ENCODE measurements at places on chromosomes 6 and 20.

DNA sequence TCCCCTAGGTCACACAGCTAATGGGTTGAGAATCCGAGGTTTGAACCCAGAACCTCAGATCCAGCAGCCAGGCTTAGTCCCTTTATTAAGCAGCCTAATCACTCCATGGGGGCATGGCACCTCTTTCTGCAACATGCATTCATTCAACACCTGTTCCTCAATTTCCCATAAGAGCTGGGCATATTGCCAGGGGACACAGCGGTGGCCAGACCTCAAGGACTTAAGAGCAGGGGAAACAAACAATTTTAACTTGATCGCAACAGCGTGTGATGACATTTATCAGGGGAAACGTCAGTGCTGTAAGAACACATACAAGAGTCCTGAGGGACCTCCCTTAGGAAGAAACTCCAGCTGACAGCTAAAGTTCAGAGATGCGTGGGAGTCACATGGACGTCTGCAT is 267.4 kb upstream of the CDH4 start:
- DNase-seq = no peak

- DNase-seq = no peak
These were observed 187.1 kb downstream of the MYLK4 start for GRCh38 chr6:2563635-2564034.

DNA sequence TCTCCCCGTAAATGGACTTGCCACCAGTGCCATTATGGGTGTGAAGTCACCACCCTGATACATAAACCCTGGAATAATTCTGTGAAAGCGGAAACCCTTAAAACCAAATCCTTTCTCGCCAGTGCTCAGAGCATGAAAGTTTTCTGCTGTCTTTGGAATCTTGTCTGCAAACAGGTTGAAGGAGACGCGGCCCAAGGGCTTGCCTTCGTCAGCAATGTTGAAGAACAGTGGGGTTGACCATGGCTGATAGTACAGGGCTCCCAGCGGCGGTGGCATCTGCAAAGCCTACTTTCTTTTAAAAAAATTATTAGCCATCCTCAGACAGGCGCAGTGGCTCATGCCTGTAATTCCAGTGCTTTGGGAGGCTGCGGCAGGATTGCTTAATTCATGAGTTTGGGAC is 22.1 kb downstream of the ABHD12 start:
- DNase-seq = no peak

DNA sequence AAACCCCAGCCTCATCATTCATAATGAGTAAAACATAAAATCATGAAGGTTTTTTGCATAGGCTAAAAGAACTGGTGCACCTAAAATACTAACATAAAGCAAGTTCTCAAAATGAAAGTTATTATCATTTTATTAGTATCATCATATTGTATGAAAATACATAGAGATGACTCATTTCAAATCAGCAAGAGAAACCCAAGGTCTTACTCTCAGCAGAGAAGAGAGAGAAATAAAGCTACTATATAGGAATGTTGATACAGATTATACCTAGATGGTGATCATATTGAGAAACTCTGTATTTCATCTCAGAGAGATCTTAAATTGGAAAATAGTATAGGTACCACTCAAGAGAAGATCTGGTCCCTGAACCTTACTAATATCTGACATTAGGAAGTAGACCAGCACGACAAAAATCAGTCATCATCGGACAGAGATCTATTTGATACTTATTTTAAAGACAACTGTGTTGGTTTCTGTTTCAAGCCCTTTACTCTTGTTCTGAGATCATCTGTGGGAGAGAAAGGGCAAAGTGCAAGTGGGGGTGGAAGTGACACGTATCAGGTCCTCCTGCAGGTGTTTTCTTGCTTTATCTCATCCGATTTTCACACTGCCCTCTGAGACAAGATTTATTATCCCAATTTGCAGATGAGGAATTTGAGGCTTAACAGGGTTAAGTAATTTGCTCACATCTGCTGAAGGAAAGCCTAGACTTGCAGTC is 532.3 kb downstream of the MAFB start:
- DNase-seq = no peak

DNA sequence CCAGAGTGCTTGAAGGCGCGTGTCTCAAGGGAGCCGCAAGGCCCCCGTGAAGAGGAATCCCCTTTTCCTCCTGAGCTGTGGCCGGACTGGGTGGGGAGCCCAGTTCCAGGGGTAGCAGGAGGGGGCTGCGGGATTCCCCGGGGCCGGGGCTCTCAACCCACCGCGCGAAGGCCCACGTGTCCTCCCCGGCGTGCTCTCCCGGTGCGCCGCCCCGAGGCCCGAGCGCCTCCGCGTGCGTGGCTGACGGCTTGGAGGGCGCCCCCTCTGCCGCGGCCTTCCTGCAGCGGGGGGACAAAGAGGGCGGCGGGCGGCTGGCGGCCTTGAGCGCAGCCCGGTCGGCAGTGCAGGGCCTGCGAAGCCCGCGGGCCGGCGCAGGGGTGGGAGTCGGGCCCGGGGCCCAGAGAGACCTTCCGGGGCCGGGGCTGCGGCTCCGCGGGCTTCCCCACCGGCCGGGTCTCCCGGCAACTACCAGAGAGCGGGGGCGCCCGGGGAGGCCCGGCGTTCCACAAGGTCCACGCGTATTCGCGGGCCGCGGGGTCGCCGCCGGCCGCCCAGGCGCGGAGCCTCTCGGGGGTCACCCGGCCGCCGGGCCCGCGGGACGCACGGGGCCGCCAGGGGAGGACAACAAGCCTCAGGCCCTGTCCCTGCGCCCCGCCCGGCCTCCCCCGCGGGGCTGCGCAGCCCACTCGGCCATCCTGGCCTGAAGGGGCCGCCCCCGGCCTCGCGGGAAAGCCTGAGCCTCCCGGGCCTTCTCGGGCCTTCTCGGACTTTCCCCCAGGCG is at the start of gene FAM217A:
FAM217A (minus strand) TSS at position 447 of the 781 bp plus-strand sequence. CDS start 1,723 bp downstream, outside the sequence.
- no peak for DNase-seq

GRCh38 chr6:123838505-123839234 is 35.0 kb downstream of the NKAIN2 start:
- DNase-seq = no peak

GRCh38 chr20:62587757-62588402 is 54.4 kb upstream of the SLCO4A1 start:
- DNase-seq = no peak

- no peak for DNase-seq
These were observed 228.1 kb upstream of the RAB32 start for GRCh38 chr6:146315381-146316174.

GRCh38 chr20:575230-575629 is 31.6 kb upstream of the CSNK2A1 start:
- no peak for DNase-seq

- no peak for DNase-seq
These were observed 56.7 kb upstream of the CEP85L start for GRCh38 chr6:118708055-118708454.

DNA sequence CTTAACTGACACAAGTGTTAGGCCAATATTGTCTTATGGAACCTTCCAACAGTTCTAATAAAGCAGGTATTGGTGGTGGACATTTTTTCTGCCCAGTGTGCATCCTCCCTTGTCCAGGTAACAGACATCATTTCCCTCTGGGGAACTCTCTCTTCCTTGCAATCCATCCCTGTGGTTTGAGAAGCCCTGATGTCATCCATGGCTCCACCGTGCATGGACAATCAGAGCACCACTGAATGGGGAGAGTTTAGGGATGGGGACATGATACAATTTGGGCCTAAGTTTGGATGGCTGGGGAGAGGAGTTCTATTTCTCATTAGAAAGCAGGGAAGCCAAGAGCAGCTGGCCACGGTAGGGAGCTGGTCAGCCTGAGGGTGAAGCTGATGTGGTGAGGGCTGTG is 60.2 kb upstream of the ZFP64 start:
- no peak for DNase-seq

DNA sequence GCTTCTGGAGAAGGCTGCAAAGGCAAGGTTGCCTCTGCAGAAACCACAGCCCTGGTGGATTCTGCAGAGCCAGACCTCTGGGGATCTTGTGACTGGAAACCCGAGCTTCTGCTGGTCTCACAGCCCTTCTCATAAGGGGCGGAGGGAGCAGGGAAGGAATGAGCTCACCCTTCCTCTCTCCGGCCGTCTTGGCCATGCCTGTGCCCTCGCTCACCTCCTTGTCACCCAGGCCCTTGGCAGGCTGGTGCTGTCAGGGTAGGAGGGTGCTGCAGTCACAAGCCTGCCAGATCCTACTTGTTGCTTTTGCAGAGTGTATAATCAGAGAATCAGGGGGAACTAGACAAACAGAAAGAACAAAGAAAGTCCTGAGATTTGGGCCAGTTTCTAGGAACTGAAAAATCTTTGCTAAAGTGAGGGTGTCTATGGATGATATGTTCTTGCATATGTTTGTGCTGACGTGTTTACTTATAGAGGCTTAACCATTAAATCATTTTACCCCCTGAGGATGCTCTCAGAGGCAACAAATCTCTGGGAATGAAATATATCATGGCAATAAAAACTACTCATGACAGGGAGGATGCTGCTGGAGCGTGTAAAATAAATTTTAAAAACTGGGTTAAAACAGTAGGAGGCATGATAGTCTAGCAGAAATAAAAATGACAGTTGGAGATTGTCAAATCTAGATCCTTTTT is 244.9 kb upstream of the SOX4 start:
- no peak for DNase-seq

GRCh38 chr6:105890521-105891244 is 195.5 kb upstream of the PRDM1 start:
- no peak for DNase-seq

GRCh38 chr6:153312634-153313033 is 181.6 kb upstream of the RGS17 start:
- no peak for DNase-seq

GRCh38 chr6:89411145-89412070 is 665 bp downstream of the RRAGD start:
- no peak for DNase-seq

DNA sequence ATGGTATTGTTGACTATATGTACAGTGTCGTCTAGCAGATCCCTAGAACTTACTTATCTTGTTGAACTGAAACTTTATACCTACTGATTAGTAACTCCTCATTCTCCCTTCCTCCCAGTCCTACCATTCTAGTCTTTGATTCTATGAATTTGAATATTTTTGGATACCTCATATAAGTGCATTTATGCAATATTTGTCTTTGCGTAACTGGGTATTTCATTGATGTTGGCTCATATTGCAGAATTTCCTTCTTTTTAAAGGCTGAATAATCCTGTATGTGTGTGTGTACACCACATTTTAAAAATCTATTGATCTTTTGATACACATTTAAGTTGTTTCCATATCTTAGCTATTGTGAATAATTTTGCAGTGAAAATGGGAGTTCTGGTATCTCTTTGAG is 119.9 kb downstream of the SOX4 start:
- no peak for DNase-seq

GRCh38 chr20:37192137-37192854 is 12.9 kb upstream of the MROH8 start:
- DNase-seq = peak; percentile 53

- DNase-seq = no peak
These were observed 39.1 kb downstream of the EPB41L2 start for GRCh38 chr6:131023834-131024504.

GRCh38 chr6:25486550-25486949 is 165.5 kb upstream of the SCGN start:
- no peak for DNase-seq

DNA sequence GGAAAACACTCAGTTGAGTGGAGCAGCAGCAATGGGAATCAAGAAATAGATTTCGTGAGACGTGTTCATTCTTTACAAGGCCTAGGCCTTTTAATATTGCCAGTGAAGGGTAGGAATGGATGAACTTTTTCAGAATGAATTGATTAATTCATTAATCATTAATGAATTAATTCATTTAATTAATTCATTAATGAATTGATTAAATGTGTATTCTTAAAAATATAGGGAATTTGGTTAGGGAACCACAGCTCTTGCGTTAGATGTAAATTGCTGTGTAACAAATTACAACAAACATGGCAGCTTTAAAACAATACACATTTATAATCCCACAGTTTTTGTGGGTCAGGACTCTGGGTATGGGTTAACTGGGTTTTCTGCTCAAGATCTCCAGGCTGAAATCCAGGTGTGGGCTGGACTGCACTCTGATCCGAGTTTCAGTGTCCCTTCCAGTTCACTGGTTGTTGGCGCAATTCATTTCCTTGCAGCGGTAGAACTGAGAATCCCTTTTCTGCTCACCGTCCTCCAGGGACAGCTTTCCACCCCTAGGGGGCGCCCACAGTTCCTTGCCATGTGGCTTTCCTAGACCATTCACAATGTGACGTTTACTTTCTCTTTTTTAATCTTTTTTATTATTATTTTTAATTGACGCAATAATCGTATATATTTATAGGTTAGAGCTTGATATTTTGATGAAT is 32.8 kb upstream of the BCAS1 start:
- peak; percentile 23 for DNase-seq

GRCh38 chr6:79544299-79544927 is 7.2 kb upstream of the LCA5 start:
- DNase-seq = no peak

- no peak for DNase-seq
These were observed 1.1 kb downstream of the CENPB start for GRCh38 chr20:3785240-3786125.

- no peak for DNase-seq
These were observed 383.4 kb downstream of the GRIK2 start for GRCh38 chr6:101776919-101777350.

GRCh38 chr20:17657079-17657825 is 24.8 kb downstream of the RRBP1 start:
- no peak for DNase-seq

DNA sequence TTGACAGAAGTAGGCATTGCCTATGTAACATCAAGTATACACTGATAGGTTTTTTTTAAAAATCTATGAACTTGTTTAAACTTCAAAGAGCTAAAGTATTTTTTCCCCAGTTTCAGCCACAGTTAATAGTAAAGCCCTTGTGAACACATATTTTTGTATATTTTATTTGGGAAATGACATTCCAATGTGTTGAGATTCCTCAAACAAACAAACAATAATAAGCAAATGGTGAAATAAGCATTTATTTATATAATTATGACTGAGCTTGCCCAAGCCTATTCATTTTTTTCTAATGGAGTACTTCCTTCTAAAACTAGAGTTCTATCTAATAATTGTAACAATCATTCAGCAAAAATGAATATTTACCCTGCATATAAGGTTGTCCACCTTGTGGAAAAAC is 12.5 kb downstream of the SYCP2 start:
- DNase-seq = no peak

GRCh38 chr6:153150752-153151440 is 19.8 kb upstream of the RGS17 start:
- no peak for DNase-seq

DNA sequence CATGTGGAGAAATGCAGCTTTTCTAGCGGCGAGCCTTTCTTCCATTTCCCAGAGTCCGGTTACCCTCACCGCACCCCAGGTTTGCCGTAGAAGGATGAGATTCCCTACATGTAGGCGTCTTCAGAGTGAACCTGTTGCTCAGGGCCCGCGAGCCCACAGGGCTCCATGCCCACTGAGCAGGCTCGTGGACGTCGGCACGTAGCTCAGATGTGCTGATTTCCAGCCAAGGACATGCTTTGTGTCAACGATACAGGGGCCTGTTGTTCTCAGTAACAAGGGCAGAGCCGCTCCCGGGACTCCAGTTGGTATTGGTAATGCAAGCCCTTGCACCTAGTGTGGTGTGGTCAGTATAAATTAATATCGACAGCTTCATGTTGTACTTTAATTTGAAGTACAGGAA is 159.6 kb downstream of the MTHFD1L start:
- DNase-seq = no peak

GRCh38 chr6:118952683-118953082 is 17.7 kb upstream of the MCM9 start:
- no peak for DNase-seq

- DNase-seq = no peak
These were observed 15.8 kb upstream of the FAM8A1 start for GRCh38 chr6:17584241-17584803.

All from effector memory CD4-positive, alpha-beta T cell (primary cell).